ENCODE measurements at places on chromosomes 5 and 9.

DNA sequence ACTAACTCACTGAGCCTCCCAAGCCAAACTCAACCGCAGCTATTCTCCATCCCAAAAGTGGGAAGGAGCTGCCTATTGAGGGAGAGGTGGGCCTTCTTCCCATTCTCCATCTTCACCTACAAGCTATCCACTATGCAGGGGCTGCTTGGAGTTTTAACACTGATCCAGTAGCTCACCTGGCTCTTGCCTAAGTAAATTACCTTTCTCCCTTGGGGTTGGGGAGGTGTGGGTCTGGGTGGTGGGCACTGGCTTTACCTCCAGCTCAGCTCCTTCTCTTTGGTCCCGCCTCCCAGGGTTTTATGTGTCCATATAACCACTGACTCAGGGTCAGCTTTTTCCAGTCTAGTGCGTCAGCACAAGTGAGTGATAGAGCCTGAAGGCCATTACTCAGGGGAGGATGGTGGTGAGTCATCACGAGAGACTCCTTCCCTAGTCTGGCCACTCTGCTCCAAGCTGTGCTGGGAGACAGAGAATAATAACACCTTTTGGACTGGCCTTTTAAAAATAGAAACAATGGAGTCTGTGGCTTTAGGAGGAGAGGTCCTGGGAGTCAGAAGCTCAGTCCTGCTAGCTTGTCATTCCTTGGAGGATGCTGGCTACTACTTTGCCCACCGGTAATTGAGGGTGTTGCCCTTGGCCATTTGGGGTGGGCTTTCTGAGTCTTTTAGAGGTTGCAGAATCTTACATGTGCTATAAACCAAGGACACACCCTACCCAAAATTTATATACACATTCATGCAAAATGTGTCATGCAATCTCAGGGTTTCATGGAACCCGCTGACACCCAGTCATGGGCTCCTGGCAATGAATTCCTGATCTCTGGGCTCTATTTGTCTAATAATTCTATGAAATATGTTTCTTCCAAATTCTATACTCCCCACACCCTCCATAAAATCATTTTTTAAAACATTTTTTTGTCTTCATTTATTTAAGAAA lies 35.6 kb upstream of the ATP6V1G1 start:
- no peak for DNase-seq

DNA sequence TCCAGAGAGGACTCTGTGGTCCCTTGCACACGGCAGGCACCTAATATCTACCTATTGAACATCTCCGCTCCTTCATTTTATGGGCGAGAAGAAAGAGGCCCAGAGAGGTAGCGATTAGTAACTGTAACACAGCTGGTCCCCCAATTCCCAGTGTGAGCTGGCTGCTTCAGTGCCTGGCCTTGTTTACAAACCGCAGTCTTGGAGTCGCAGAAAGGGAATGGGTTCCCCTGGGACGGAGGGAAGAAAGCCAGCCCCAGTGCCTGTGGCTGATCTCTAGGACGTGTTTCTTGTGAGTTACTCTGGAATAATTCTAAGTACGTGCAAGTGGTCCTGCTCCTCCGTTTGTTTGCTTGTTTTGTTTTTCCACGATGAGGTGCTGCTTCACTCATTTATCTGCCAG lies 52.0 kb downstream of the CFAP77 start:
- DNase-seq = no peak

DNA sequence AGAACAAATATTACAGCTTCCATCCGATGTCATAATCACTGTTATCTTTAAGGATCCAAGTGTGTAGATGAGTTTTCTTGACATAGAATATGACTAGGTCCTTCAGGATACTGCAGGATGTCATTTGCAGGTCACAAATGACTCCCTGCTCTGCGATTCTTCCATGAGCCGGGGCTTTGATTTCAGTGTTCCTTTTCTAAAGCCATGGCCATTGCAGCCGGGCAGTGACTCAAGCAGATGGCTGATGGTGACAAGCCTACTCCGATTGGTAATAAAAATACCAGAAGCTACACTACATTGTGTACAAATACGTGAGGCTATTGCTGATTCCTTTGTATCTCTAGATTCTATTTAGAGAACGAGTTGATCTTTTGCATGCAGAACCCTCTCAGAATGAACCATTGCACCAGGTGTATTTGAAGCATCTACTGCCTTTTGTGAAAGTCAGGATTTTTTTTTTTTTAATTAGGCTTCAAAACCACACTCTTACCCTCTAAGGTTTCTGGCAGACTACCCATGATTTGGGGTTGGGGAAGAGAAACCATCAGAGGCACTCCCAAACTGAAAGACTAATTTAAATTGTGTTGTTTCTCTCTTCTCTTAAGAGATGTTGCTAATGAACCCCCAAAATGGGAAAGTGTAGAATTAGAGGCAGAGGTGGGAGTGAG lies 271.0 kb upstream of the ADRA1B start:
- no peak for DNase-seq

DNA sequence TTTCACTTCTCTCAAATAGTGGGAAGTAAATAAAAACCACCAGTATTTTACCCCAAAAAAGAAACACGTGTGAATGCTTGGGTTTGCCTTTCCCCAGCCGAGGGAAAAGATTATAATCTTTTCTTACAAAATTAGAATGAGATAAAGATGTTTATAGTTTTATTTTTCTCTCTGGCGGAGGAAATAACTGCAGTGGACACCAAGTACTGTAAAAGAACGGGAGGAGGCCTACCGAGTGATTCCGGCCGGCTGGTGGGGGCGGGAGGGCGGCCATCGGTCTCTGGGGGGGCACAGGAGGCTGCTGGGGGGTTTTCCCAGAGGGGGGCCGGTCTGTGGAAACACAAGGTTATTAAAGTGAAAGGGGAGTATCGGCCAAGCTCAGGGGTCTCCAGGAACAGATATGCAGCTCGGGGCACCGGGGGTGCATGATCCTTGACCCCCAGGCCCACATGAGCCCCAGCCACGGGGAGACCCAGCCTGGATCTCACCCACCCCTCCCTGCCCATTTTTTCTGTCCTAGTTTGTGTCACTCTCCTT lies 29.4 kb downstream of the LCP2 start:
- no peak for DNase-seq

GRCh38 chr5:145483212-145483611 lies 351.9 kb downstream of the PRELID2 start:
- DNase-seq = no peak

GRCh38 chr5:74839229-74839628 lies 27.0 kb downstream of the FAM169A start:
- no peak for DNase-seq

DNA sequence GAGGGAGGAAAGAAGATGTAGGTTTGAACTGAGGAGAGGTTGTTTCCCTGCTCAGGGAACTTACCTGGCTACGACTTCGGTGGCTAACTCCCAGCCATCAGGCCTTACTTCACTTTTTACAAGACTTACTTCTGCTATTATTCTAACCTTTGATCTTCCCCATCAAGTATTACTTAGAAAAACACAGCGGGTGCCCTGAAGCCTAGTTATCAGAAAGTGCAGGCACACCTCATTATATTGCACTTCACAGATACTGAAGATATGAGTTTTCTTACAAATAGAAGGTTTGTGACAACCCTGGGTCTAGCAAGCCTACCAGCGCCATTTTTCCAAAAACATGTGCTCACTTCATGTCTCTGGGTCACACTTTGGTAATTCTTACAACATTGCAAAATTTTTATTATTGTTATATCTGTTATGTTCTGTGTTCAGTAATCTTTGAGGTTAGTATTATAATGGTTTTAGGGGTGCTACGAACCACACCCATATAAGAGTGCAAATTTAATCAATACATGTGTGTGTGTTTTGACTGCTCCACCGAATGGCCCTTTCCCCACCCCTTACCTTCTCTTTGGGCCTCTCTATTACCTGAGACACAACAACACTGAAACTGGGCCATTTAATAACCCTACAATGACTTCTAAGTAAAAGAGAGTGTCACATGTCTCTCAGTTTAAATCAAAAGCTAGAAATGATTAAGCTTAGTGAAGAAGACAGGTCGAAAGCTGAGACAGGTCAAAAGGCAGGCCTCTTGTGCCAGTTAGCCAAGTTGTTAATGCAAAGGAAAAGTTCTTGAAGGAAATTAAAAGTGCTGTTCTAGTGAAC lies 2102.7 kb upstream of the WWC1 start:
- DNase-seq = no peak

DNA sequence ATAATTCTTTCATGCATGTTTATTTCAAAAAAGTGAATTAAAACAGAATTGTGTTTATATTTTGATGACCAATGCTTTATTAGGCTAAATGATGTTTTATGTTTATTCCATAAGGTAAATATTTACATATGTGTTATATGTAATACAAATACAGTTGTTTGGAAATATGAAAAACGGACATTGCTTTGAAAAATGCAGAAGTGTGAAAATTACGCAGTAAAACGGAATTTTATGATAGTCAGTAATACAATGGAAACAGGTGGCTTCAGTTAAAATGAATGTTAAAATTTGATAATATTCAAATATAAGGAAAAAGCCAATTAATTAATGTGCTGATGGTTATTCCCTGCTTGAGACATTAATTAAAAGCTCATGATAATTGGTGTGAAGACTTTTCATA lies 1633.8 kb downstream of the MAT2B start:
- no peak for DNase-seq

DNA sequence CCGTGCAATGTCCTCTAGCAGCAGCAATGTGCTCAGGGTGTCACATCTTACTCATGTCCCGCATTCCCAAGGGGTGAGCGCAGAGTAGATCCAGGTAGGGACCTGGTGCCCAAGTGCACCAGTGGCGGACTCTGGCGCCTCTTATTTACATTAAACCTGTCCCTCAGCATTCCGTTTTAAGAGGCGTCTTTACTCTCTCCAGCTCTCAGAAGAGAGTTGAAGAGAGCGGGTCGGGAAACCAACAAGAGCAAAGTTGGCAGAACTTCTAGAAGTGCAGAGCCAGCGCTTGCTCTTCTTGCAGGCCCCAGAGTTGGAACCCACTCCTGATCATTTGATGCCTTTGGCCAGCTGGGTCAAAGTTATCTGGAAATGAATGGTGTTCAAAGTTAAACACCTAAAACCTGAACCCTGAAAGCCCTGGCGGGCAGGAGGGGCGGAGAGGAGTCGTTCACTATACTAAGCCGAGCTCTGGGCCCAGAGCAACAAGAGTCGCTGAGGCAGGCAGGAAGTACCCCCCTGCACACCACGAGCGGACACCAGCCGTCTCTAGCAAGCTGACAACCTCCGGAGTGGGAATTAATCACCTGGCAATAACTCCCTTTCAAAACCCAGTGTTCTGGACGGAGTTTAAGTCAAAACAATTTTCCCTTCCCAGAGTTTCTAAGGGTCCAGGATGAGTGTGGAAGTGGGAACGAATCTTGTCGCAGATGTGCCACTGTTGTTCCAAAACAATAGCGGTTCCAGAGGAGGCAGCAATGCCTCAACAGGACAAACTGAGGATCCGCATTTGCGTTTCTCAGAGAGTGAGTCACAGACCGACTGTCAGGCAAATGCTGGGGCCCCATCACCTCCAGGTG lies 122.8 kb downstream of the TMEM161B start:
- DNase-seq = no peak

DNA sequence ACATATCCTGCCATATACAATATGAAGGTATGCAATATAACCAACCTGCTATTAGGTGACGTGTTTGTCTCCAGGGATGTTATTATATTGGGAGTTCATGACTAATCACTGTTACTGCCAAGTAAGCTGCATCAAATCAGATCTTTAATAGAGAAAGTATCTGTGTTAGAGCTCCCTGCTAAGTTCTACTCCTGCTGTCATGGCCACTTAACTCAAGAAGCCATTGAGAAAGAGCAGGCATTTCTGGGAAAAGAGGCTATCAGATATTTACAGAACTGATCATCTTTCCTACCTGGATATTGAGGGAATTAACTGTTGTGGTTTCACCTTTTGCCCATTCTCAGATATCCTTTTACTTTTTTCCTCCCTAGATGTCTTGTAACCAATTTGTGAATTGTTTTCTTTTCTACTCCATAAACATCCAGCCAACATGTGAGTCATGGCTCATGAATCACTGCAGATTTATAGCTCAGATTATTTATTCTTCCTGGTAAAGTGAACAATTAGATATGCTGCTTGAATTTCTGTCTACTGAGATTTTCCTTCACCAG lies 634.8 kb upstream of the FAM174A start:
- no peak for DNase-seq

- no peak for DNase-seq
Measured at GRCh38 chr9:132154863-132155567, 6.8 kb upstream of the NTNG2 start.

- no peak for DNase-seq
Measured at GRCh38 chr5:160675988-160676387, 176.0 kb downstream of the ATP10B start.

- no peak for DNase-seq
Measured at GRCh38 chr9:121783111-121783510, 131.7 kb downstream of the DAB2IP start.

- DNase-seq = no peak
Measured at GRCh38 chr5:150618588-150619281, 21.7 kb upstream of the SYNPO start.

GRCh38 chr9:119827126-119827525 lies 457.9 kb upstream of the BRINP1 start:
- no peak for DNase-seq

DNA sequence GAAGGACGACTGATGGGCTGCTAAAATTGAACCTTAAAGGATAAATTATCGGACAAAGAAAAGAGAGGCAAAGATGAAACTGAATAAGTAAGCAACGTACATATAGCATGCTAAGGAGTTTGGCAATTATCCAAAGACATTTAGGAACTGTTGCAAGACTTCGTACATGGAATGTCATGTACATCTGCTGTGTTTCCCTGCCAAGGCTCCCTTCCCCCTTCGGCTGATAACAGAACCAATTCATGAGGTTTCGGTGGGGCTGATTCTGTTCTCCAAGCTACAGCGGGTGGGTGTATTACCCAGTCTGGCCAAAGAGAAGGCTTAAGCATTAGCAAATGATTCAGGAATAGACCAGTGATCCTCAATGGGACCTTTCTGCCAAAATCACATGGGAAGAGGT lies 190.9 kb upstream of the FREM1 start:
- DNase-seq = no peak

- no peak for DNase-seq
Measured at GRCh38 chr9:95784318-95784717, 91.2 kb upstream of the ERCC6L2 start.

GRCh38 chr5:16013334-16014065 lies 166.1 kb downstream of the MARCHF11 start:
- DNase-seq = no peak

- no peak for DNase-seq
Measured at GRCh38 chr5:171865471-171865870, 79.9 kb downstream of the SMIM23 start.

DNA sequence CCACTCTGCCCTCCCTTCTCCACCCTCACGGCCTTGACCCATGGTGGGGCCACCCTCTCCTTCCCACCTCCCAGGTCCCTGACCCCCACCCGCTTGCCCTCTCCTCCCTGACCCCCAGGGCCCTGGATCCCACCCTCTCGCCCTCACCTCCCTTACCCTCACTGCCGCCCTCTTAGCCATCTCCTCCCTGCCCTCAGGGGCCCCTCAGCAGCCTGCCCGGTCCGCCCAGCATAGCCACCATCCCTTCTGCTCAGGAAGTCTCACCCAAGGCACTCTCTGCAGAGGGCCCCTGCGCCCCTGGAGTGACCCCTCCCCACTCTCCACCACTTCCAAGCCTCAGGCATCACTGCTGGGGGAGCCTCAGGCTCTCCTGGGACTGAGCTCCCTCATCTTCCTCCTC lies 66.3 kb downstream of the MRPL36 start:
- no peak for DNase-seq

Measured in stimulated activated CD4-positive, alpha-beta T cell treated with anti-CD3 and anti-CD28 coated beads, Interleukin-1b, Interleukin-23, amount 100 ng/mL, for 24 hours (primary cell).